ENCODE measurements at places on chromosomes 4 and X. TPM values are rescaled to one million over a fixed set of nuclear protein-coding genes. Genes with fewer than 3 reads are reported as not detected.
A peak's percentile ranks its signal among the peaks of the same experiment; 100 is the strongest.

DNA sequence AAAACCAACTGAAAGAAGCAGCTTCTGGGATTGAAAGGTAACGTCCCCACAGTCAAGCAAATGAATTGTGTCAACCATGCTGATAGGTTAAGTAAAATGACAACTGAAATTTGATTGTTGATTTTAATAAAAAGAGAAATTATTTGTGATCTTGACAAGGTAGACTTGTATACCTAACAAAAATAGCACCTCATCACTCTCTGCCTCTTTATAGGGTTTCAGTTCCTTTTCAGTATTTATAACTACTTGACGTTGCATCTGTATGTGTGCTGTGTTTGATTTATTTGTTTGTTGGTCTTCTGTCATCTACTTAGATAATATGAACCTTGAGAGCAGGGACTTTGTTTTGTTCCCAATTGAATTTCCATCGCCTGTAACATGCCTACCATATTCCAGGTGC, 7.9 kb upstream of the PPP3CA start:
- DNase-seq, result no peak

DNA sequence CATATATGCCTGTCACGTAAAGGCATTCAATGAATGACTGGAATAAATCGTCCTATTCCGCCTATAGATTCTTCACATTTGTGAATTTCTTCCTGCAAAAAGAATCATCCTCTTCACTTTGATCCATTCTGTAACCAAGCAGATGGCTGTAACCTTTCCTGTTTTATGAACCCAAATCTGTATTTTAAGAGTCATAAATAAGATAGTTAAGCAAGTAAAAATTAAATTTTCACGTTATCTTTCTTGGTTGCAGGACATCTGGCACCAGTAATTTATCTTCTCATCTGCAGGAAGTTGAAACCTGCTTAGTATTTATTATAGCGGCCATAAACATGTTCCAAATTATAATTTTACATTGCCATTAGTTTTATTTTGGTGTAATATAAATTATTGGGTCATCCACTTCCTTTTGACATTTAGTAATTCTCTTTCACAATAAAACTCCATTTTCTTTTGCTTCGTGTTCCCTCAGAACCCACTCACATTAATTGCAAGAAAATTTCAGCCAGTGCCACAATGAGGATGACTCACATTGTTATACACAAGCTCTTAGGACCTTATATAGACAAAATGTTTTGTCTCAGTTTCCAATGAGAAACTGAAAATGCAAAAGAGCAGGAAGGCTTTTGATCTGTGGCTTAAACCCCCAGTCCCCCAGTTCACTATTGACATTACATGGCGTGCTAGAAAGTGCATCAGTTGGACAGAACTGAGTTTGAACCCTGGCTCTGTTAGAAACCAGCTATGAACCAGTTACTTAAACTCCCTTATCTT, 51.1 kb downstream of the TMEM156 start:
- peak; percentile 38 for DNase-seq

DNA sequence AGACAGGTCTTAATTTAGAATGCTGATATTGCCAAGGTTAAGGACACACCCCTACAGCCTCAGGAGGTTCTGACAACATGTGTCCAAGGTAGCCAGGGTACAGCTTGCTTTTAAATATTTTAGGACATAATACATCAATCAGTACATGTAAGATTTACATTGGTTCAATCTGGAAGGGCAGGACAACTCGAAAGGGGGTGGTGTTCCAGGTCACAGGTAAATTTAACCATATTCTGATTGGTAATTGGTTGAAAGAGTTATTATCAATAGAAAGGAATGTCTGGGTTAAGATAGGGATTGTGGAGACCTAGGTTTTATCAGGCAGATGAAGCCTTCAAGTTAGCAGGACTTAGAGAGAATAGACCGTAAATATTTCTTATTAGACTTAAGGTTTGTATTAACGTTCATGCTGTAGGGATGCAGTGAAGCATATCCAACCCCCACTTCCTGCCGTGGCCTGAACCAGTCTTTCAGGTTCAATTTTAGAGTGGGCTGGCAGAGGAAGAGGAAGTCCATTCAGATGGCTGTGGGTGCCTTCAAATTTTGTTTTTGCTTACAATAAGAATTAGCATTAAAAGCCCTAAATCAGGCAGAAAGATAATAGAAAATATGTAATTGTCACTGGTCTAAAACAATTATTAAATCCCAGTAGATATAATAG, 136.5 kb upstream of the GALNTL6 start:
- DNase-seq, result no peak

Gene NDNF
- not detected for total RNA-seq

- DNase-seq, result no peak
Observed at GRCh38 chr4:87053176-87053658, 118.4 kb downstream of the AFF1 start.

GRCh38 chr4:124322234-124323065, 390.1 kb downstream of the ANKRD50 start:
- no peak for DNase-seq

Gene APOO
- total RNA-seq, result 28.0 TPM

GRCh38 chrX:74232859-74233258, 71.1 kb upstream of the ZCCHC13 start:
- DNase-seq, result no peak

Gene GUCY1B1
- 1.0 TPM for total RNA-seq

DNA sequence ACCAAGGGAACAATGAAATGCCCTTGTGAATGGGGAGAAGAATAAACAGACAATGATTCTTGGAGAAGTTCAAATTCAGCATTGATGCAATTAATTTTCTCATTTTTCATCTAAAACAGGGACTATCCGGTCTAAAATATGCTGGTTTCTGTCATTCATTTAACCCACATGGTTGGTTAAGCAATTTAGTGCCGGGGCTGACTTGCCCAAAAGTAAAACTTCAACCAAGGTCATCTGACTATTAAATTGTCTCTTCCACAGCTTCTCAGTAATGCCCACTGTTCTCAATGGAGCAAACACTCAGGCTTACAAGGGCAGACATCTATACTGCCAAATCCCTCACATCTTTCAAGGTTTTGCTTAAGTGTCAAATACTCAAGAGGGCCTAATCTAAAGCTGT, 51.3 kb downstream of the ANXA10 start:
- DNase-seq, result no peak

DNA sequence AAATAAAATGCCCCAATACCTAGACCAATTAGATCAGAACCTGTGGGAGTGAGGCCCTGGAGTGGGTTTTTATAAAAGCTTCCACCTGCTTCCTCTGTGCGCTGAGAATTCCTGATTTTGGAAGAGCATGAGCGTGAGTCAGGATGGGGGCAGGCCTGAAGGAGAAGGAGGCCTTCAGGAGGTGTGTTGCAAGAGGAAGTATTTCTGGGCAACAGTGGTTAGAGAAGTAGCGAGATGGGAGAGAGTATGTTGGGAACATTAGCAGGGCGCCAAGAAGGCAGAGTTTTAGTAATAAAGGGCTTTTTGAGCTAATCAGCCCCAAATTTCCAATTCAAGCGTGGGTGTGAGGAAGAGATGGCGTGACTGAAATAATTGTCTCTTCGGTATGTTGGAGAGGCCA, 349.8 kb downstream of the UNC5C start:
- DNase-seq, result no peak

DNA sequence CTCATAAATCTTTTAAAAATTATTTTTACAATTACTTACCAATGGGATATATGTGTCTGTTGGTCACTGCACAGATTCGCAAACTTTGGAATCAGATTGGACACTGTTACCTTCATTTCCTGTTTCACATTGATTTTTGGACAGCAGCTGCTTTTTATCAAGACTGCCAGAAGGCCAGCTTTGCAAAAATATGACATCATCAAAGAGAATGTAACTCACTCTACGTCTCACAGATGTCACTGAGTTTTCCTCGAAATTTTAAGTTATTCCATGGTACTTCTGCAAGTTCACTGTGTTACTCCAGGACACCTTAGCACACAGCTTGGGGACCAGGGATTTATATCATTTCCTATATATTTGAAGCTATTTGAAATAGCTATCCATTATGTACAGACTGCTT, 31.8 kb upstream of the MAGEB2 start:
- no peak for DNase-seq

- DNase-seq, result peak; percentile 22
Observed at GRCh38 chrX:140057001-140057411, 91.7 kb upstream of the CXorf66 start.

Gene PITX2
- total RNA-seq, result 21.7 TPM

- DNase-seq, result no peak
Observed at GRCh38 chr4:29153642-29154041, 1566.5 kb upstream of the PCDH7 start.
